HAP-1 (cell line): ENCODE measurements at places on chromosomes 11 and 22.

DNA sequence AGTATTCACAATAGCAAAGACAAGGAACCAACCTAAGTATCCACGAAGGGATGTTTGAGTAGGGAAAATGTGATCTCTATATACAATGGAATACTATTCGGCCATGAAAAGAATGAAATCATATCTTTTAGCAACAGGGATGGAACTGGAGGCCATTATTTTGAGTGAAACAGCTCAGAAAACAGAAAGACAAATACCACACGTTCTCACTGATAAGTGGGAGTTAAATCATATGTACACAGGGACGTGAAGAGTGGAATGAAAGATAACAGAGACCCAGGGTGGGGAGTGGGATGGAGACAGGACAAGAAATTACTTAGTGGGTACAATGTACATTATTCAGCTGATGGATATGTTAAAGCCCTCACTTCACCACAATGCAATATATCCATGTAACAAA is 1012.7 kb downstream of the TBC1D22A start:
- no peak for DNase-seq

- DNase-seq: no peak
Measured at GRCh38 chr11:102983486-102983885, 28.0 kb upstream of the MMP13 start.

- no peak for DNase-seq
Measured at GRCh38 chr11:130246738-130247137, 68.0 kb downstream of the ZBTB44 start.

DNA sequence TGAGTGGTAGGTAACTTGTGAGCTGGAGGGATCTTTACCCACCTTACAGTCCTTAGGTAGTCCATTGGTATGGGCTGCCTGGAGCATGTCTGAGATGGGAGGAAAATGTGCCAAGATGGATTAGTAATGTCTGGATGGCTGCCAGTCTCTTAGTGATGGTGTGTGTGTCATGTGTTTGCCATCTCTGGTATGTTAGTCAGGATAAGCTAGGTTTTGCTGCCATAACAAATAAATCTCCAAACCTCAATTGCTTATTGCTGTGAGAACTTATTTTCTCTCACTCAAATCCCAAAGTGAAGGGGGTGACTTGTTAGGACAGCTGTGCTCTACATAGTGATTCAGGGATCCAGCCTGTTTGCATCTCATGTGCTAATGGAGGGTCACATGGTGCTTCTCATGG is 40.9 kb upstream of the MYEOV start:
- no peak for DNase-seq

- DNase-seq: peak; percentile 31
Measured at GRCh38 chr22:40922484-40923303, 28.5 kb upstream of the RBX1 start.

DNA sequence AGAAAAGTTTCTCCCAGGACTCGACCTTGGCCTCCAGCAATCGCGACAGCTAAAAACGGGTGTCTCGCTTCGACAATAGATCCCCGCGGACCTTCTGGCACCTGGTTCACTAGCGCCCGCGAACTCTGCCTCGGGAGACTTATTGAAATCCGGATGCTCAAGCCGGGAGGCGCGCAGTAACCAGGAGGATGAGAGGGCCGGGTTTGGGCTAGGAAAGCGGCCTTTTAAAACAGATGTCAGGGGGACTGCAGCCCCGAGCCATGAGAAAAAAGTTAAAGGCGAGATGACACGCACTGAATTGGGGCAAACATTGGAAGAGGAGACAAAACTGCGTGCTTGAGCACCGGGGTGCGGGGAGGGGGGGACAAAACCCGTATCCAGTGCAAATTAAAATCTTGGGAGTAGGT is 637 bp upstream of the ZBTB16 start:
- DNase-seq: no peak

- no peak for DNase-seq
Measured at GRCh38 chr11:114563077-114563476, 3.4 kb upstream of the NXPE1 start.

DNA sequence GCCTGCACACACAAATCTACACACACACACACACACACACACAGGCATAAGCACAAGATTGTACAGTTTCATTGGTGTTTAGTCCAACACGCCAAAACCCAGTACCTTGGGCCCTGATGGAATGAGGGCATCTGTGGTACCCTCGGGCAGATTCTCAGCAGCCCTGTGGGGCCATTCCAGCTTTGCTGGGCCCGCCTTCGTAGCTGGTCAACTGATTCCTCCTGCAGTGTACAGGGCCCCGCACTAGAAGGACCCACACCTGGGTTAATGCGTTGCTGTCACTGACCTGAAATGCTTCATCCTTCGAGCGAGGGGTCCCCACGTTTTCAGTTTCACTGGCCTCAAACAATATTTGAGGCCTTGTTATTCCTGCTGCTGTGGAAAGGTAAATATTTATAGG is 731.2 kb downstream of the BRD1 start:
- no peak for DNase-seq

DNA sequence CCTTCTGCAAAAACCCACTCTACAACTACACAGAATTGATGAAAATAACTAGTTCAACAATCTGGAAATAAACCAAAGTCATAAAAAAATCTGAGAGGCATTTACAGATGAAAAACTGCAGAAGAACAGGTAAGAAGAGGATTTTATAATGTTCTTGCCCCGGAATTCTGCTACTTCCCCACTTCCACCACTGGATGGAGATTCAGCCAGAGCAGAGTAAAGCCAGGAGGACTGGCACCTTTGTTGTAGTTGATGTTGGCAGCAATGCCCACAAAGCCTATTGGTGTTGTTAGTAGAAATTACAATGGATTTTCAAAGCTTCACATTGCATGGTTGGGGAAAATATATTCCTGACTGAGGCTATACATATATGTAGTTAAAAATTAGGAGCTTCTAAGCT is 640.2 kb downstream of the LRRC4C start:
- DNase-seq: no peak

- DNase-seq: no peak
Measured at GRCh38 chr11:93840180-93840579, 10.2 kb downstream of the VSTM5 start.

DNA sequence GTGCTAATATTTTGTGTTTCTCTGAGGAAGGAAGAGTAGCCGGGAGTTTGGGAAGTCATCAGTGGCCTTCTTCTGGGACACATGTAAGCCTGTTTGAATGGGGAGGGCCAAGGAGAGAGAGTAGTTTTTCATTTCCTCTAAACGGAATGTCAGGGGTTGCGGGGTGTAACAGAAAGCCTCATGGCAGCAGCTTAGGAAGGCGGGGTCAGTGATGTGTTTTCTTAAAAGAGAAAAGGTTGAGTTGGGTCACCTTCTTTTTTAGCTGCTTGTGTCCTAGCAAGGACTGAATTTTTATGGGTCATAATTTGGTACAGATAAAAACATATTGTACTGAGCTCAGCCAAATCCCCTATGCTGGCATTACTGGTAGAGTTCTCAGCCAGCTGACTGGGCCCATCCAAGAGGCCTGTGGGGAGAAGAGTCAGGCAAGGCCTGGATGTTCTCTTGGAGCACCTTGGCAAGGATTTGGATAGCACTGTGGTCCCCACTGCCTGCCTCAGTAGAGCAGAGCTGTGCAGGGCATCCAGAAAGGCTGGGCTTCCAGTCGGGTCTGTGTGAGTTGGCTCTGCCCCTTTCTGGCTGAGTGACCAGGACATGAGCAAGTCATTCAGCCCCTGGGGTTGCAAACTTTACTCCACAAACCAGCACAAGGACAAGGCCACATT is 29.4 kb upstream of the NAV2 start:
- DNase-seq: no peak

DNA sequence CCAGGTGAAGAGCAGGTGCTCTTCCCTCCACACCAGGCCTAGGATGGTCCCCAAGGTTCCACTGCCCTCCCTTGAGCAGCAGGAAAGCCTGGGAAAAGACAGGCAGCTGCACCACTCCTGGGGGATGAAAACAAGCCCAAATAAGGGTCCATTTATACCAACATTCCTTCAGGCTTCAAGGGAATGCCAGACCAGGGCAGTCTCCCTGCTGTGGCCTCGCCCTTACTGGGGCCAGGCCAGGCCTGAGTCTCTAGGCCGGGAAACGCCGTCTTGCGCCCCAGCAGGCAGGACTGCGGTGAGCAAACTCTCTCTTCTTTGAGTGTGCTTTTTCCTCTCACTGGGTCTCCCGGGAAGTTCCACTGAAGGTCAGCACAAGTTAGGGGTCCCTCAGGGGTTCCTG is 443.5 kb downstream of the SOX6 start:
- no peak for DNase-seq
